SK-MEL-5 (cell line): ENCODE measurements at places on chromosomes 1 and 21. TPM values are rescaled to one million over a fixed set of nuclear protein-coding genes. Genes with fewer than 3 reads are reported as not detected.

DNA sequence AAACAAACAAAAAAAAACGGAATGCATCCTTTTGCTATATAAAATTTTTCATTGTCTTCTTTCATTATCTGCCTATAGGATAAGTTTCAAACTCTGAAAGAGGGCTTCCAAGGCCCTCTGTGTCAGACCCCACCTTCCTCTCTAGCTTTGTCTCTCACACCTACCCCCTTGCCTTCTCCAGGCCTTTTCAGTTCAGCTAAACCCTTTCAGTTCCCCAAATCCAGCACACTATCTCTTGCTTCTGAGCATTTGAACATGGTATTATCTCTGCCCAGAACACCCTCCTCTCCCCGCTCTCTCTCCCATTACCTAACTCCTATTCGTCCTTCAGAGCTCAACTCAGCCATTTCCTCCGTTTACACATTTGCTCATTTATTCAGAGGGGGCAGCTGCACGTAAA lies 35.7 kb downstream of the C1orf216 start:
- no peak for DNase-seq

DNA sequence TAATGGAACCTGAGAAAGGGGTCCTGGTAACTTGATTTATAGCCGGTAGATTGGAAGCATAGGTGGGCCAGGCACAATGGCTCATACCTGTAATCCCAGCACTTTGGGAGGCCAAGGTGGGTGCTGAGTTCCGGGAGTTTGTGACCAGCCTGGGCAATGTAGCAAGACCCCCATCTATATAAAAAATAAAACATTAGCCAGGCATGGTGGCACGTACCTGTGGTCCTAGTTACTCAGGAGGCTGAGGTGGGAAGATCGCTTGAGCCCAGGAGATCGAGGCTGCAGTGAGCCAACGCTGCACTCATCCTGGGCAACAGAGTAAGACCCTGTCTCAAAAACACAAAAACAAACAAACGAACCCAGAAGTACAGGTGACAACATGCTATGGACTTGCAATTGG lies 76.5 kb downstream of the ZNF281 start:
- DNase-seq, result no peak

- DNase-seq, result no peak
Measured at GRCh38 chr1:229196404-229197264, 74.3 kb upstream of the RAB4A start.

GRCh38 chr21:32909393-32909792 lies 116.3 kb upstream of the OLIG2 start:
- no peak for DNase-seq

DNA sequence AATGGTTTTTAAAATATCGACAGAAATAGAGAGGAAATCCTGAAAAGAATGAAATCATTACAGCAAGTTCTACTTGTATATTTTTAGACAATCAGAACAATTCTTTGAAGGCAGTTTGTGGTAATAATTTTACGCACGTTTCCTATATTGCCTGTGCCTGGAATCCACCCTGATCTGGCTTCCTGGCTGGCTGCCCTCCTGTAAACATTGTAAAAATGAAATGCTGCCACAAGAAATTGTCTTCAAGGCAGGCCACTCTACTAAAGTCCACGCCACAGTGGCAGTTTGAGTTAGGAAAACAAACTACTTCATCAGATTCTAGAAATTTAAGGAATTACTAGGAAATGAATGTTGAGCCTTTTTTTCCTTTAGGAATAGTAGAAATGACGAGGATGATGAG lies 454.5 kb upstream of the NR5A2 start:
- no peak for DNase-seq

DNA sequence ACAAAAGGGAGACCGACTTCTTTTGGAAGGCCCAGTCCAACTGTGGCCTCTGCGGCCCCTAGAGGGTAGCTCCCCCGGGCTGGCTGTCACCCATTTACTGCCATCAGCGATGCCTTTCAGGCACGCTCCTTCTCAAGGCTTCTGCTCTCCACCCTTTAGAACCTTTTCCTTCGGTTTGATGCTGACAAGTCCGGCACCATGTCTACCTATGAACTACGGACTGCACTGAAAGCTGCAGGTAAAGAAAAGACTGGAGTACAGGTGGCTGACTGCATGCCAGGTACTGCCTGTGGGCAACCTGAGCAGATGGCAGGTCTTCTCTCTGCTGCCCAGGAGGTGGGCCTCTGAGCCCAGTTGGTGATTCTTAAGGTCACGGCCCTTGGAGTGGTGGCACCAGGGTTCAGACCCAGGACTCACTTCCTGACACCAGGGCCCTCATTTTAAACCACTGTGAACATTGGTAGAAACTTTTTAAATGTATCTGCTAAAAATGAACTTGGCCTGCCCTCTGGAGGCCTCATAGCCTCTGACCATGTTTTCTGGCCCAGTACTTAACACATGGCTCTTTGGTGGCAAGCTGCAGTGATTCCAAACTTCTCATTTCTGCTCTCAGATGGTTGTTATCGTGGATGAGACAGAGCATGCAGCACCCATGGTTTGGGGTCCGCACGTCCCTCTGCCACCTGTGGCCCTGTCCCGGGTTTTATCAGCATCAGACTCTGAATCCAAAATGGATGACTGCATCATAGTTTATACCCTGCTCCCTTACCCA lies 45.7 kb downstream of the CAPN9 start:
- peak; percentile 6 for DNase-seq

- peak; percentile 78 for DNase-seq
Measured at GRCh38 chr1:24688621-24689195, 45.6 kb downstream of the SRRM1 start.

GRCh38 chr1:12722626-12723025 lies 6.7 kb downstream of the AADACL3 start:
- no peak for DNase-seq

DNA sequence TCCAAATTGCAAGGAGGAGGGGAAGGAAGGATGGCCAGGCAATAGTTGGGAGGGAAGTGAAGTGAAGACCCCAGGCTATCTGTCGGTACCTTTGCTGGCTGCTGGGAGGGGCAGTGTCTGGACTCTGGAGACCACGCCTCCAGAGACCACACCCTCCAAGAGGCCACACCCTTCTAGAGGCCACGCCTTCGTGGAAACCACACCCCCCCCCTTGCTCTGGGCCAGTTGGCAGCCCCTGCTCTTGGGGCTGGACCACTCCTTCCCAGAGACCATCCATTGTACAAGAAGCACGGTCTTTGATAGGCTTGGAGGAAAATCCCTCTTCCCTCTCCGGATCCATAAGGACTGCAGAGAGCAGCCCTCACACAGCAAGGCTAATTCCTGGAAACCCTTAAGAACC lies 73.1 kb downstream of the RYR2 start:
- peak; percentile 18 for DNase-seq

- DNase-seq, result no peak
Measured at GRCh38 chr21:42105476-42106315, 34.6 kb downstream of the UMODL1 start.

- DNase-seq, result no peak
Measured at GRCh38 chr1:31072304-31072746, 6.8 kb upstream of the PUM1 start.

GRCh38 chr1:21307663-21308305 lies 17.5 kb upstream of the ECE1 start:
- no peak for DNase-seq

DNA sequence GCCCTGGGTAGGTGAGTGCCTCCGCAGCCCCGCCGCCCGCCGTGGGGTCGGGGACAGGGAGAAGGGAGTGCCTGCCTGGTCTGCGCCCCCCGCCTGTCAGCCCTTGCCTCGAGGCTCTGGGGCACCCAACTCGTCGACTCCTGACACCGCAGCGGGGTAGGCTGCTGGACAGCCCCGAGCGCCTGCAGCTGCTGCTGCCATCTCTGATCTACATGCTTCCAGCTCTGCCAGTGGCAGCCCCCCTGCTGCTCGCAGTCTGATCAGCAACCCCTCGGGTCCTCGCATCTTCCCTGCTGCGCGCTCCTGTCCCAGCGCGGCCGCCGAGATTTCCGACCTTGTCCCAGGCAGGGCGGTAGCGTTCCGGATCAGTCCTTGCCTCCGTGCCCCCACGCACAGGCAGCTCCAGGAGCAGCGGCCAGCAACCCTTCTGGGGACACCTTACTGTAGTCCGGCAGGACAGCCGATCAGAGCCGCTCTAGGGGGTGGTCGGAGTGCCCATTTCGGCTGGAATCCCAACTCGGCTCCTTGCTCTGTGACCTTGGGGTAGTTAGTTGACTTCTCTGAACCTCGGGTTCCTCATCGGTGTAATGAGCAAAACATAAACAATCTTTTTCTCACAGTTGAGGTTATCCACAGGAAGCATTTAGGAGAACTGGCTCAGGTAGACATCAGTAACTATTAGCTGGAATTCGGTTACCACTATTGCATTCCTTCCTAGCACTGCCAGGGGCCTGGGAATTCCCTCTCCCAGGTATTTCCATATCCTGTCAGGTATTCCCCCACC lies 540 bp downstream of the BCAN start:
- DNase-seq, result no peak

GRCh38 chr1:97489834-97490233 lies 431.0 kb downstream of the DPYD start:
- no peak for DNase-seq

- DNase-seq, result no peak
Measured at GRCh38 chr1:16391411-16391810, 24.4 kb downstream of the SZRD1 start.

DNA sequence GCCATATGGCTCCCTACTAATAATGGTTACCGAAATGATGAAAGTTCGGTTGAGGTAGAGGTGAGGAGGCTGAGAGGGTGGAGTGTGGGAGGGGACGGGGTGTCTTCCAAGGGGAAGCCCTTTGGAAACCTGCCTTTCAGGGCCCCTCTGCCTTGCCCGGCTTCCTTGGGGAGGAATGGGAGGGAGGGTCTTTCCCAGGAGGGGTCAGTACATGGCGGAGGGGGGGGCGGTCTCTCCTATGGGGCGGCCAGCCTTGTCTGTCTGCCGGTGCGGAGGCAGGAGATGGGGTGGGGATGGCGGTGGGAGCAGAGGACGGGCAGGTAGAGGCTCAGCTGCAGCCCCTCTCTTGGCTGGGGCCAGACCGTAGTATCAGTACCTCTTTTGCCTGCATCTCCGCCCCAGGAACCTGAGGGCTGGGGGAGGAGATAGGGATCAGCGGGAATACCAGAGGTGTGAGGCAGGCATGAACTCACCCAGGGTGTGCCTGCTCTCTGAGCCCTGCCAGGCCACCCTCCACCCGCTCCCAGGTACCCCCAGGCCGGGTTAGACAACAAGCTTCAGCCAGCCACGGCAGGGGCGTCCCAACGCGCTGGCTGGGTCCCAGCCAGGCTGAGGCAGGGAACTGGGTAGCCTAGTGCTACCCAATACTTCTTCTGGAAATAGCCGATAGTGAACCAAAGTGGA lies 79.4 kb upstream of the POU3F1 start:
- DNase-seq, result no peak

GRCh38 chr21:15749861-15750159 lies 20.0 kb downstream of the USP25 start:
- DNase-seq, result no peak

GRCh38 chr1:33183306-33183705 lies 1.5 kb upstream of the TRIM62 start:
- DNase-seq, result no peak

DNA sequence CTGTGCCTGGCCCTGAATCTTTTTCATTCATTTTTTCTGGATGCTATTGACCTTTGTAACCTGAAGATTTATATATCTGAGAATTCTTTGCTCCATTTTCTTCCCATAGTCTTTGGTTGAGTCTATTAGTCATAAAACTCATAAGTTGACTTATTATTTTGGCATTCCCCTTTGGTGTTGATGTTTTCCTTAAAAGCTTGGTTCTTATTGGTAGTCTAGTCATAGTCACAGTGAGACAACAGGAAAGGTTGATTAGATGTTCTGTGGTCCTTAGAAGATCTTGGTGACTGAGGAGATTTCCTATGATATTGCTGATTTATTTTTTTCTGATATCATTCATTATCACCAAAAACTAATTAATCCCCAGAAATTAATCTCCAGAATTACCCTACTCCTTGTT lies 86.2 kb downstream of the PTPRC start:
- no peak for DNase-seq

DNA sequence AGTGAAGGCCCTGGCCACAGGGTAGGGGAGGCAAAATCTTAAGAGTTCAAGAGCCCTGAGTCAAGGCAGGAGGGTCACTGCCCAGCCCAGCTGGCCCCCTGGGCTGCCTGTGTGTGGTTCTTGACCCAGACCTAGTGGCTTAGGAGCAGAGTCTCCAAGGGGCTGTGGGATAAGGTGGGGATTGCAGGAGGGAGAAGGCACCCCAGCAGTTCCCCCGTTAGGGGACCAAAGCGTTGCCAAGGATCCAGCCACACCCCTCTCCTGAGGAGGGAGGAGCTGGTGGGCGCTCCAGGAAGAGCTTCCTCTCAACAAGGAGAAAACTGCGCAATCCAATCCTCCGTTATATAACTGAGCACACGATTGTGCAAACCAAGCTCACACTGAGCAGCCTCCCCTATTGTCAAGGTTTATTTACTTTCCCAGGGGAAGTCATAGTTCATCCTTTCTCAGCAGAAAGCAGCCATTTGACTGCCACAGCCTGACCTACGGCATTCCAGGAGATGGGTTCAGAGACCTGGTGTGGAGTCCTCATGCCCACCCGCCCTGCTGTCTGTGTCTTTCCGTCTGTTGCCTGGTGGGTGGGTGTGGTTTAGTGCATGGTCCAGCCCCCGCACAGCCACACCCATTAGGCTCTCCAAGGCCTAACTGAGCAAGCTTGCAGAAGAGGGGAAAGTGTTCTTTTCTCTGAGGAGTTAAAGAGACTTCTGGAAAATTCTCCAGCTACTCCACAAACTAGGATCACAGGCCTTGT lies 3.5 kb downstream of the EPHX1 start:
- peak; percentile 45 for DNase-seq

- DNase-seq, result no peak
Measured at GRCh38 chr1:7970246-7970645, 8.7 kb downstream of the PARK7 start.

GRCh38 chr21:29443411-29444010 lies 144.8 kb downstream of the BACH1 start:
- no peak for DNase-seq

The NUP210L gene
- not detected in 2 replicates for total RNA-seq

The DUSP12 gene
- total RNA-seq, result 38.7 and 40.7 TPM in 2 replicates

The NPR1 gene
- total RNA-seq, result not detected in 2 replicates

The SYT14 gene
- total RNA-seq, result 14.7 TPM in 2 replicates

The LCE3B gene
- total RNA-seq, result not detected in 2 replicates

The PBX1 gene
- total RNA-seq, result 1.2 and 1.9 TPM in 2 replicates

The AQP10 gene
- not detected in 2 replicates for total RNA-seq

The PIK3R3 gene
- total RNA-seq, result 10.9 and 11.6 TPM in 2 replicates

The TEDDM1 gene
- not detected in 2 replicates for total RNA-seq

The BCAN gene
- 34.2 and 43.7 TPM in 2 replicates for total RNA-seq

The KRTAP10-5 gene
- total RNA-seq, result not detected in 2 replicates

The HUNK gene
- total RNA-seq, result 0.05 and 0.08 TPM in 2 replicates

The BRDT gene
- total RNA-seq, result not detected in 2 replicates

The FCRL1 gene
- total RNA-seq, result not detected in 2 replicates

The GABRD gene
- total RNA-seq, result 0.16 and 0.45 TPM in 2 replicates
